Ascending aorta (tissue), 2 donors: ENCODE measurements at places on chromosomes 16 and 17. TPM values are rescaled to one million over a fixed set of nuclear protein-coding genes. Genes with fewer than 3 reads are reported as not detected.

BRCA1 gene
- 0.85 TPM for total RNA-seq

GRCh38 chr17:50184064-50184463 lies 17.4 kb downstream of the COL1A1 start:
- H3K4me3 ChIP-seq = no peak overlapping the region
- H3K27ac ChIP-seq = peak overlapping the region; percentile 99
- peaks cover 21% of the 10 kb centered on the region for H3K4me1 ChIP-seq
- DNase-seq = no peak
- no peaks in the 10 kb centered on the region for H3K27me3 ChIP-seq
- peaks cover 35% of the 10 kb centered on the region for H3K36me3 ChIP-seq

- no peaks in the 10 kb centered on the region for H3K4me1 ChIP-seq
- H3K27ac ChIP-seq = no peak overlapping the region
- no peaks in the 10 kb centered on the region for H3K36me3 ChIP-seq
- H3K4me3 ChIP-seq = no peak overlapping the region
- no peak for DNase-seq
Observed at GRCh38 chr17:7098802-7099459, 15.7 kb downstream of the ASGR2 start.

NOD2 gene
- total RNA-seq = 3.8 TPM
